ENCODE measurements at places on chromosomes 11 and 22.
A peak's percentile ranks its signal among the peaks of the same experiment; 100 is the strongest.

DNA sequence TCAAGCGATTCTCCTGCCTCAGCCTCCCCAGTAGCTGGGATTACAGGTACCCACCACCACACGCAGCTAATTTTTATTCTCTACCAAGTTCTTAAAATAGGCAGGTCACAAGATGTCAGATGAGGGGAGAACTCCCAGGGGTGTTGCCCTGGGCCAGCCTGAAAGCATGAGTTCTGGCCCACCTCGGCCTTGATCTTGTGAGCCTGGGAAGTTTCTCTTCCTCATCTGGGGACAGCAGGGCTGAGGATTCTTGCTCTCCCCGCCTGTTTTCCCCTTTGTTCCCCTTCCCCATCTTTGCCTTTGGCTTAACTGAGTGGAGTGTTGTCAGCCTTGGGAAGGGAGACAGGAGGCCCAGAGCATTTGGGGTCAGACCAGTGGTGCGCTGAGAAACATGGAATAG lies 3.5 kb downstream of the PDXP start:
- DNase-seq = no peak

- DNase-seq = no peak
These were observed 44.7 kb downstream of the TMEM123 start for GRCh38 chr11:102407901-102408300.

DNA sequence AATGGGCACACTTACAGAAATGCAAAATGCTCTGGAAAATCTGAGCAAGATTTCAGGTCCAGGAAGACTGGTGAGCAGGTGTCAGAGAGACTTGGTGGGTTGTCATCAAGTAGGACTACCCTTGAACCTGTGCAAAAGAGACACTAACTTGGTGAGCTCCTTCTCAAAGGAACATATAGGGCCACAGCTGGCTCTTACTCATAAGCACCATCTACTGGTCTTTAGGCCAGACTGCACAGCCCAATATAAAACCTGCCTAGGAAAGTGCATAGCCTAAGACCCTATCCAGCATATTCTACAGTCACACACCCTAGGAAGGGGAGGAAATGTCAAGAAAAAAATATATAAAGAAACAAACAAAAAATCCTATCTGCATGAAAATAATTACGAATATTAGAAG lies 18.2 kb upstream of the OR10W1 start:
- peak; percentile 39 for DNase-seq

GRCh38 chr22:18110954-18111758 lies 547 bp downstream of the TUBA8 start:
- no peak for DNase-seq

GRCh38 chr11:59053387-59053786 lies 32.7 kb upstream of the GLYATL1B start:
- peak; percentile 61 for DNase-seq

DNA sequence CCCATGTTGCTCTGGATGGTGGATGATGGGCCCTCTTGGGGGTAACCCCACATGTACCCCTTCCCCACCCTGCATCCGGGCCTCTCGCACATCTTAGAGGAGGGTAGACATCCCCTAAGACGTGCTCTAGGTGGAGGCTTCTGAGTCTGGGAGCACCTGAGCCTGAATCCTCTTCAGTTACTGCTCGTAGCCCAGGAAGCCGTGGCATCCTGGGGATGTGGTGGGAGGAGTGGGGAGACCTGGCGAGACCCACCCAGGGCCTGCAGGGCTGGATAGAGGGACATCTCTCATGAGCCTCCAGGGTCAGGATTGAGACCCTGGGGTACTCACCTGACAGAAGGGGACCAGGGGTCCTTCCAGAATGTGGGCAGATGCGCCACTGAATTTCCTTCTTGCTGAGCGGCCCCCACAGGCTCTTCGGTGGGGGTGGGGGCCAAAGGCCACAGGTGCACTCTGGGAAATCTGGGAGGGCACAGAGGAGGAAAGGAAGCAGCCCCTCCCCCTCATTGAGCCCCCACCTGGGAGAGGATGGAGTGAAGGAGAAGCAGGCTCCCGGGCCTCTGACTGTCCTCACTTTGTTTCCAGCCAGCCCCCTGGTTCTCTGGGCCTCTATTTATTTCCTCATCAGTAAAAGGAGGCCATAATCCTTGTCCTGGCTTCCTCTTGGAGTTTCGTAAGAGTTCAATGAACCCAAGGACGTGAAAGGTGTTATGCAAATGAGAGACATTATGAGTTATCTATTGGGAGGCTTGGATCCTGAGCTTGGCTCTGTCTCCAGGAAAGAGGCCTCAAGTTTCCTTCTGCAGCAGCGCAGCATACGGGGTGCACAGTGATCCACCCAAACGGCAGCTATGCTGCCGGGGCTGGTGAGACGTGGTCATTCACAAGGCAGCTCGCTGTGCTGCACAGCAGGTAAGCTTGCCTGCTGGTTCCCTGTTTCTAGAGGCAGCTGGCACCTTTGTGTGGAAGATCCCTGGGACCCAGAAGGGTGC lies 31.2 kb downstream of the KCNJ4 start:
- DNase-seq = no peak

DNA sequence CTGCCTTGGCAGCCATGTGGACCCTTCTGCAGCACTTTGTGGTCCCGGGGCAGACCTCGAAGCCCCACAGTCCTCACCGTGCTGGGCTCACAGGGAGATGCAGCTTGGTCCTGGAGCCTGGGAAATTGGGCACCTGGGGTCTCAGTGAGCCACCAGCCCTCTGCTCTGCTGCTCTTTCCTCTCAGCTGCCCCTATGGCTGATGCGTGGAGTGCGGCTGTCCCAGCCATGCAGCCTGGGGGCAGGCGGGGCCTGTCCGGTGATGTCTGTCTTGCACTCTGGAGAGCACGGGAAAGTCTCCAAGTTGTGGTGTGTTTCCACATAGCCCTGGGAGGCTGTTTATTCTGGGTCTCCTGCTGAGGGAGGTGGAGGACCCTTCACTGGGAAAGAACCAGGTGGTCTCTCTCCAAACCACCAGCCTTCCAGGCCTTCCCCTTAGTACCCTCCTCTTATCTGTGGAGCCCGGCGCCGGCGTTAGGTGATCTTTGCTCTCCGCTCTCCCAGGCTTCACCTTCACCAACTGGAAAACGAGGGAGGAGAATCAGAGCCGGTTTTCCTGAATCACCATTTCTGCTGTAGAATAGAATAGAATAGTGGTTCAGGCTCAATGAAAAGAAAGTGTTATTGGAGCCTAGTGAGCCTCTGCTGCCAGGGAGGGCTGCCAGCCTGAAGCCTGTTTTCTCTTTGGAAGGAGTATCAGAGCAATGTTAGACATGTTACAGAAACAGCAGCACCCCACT lies 41.2 kb upstream of the GRAMD4 start:
- no peak for DNase-seq

GRCh38 chr11:116162086-116162885 lies 610.5 kb downstream of the BUD13 start:
- DNase-seq = no peak

DNA sequence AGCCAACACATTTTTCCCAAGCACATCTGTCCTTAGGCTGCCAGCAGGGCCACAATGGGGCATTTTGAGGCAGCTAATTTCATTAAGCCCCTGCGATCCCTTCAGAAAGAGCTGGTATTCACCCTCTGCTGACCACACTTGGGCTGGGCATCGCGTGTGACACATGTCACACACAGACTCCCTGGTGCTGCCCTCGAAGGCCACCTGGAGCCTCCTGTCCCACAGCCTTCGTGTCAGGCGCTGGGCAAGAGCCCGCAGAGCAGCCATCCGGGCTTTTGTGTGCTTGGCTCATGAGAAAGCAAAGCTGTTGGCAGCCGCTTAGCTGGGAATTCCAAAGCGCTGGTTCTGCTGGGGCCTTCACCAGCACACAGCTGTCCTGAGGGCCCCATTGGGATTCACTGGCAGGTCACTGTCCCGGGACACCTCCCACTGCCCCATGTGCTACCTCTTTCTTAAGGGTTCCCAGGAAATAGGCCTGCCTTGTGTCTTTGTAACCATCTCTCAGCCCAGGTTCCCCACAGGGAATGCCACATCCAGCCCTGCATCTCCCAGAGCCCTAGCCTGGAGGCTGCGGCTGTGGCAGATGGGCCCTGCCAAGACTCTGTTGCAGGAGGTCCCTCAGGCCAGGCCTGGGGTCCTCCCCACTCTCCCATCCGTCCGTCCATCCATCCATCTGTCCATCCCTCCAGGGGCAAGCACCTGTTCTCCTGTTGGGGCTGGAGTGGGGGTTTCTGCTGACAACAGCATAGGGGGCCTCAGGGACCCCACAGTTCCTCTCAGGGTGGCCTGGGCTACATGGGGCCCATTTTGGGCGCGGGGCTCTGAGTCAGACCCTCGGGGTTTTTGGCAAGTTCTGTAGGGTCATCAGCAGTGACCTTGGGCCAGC lies 4.9 kb downstream of the CLDN5 start:
- DNase-seq = no peak

DNA sequence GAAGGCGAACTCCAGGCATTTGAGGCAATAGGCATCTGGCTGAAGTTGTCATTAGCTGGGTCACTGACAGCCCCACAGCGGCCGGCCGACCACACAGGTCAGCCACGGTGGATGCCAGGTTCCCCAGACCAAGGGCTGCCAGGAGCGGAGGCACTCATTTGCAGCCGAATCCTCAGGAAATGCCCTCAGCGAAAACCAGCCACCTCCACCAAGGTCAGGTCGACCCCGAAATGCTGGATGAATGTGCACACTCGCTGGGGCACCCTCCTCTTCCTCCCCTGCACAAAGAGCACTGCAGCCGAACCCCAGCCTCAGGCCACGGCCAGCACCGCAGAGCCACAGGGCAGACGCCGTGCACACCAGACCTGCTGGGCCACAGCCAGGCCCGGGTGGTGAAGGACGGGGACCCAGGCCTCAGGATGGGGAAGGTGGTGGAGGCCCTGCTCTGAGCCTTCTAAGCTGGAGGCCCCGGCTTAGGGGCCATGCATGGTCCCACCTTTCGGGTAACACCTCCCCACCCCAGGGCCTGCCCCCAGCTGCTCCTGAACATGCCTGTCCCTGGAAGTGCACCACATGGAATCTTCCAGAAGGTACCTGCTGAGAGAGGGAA lies 206.0 kb downstream of the BRD1 start:
- DNase-seq = no peak

DNA sequence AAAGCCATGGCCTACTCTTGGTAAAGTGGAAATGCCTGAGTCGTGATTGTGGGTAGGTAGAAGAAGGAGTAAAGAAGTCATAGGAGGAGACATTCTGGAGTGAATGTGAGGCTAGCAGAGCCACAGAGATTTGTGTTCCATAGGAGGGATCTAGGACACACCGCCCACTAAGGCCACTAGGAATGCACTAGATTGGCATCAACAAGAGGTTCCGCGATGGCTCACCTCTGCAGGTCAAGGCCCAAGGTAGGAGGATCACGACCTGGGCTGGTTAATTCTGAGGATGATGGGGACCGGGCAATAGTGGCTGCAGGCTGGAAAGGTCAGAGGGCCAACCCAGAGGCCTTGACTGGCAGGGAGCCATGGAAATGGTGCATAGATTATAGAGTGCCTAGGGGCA lies 48.8 kb upstream of the OPCML start:
- no peak for DNase-seq

- no peak for DNase-seq
These were observed 415.9 kb downstream of the TMEM135 start for GRCh38 chr11:87453531-87454089.

DNA sequence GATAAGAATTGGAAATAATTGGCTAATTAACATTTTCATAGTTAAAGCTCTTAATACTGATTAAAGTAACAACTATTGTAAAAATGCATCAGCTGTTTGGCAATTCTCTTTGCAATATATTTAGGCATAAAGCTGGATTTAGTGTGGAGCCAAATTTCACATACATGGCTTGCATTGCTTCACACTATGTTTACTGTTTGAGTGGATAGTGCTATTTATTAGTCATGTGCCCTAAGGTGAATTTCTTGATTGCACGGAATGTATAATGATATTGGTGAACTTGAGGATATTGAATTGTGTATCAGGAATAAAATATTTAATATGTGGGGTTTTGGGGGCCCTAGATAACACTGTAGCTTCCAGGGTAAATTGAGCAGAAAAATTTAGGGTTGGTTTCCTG lies 100.9 kb downstream of the AASDHPPT start:
- no peak for DNase-seq

- DNase-seq = no peak
These were observed 1269.3 kb upstream of the CNTN5 start for GRCh38 chr11:97751405-97751804.

DNA sequence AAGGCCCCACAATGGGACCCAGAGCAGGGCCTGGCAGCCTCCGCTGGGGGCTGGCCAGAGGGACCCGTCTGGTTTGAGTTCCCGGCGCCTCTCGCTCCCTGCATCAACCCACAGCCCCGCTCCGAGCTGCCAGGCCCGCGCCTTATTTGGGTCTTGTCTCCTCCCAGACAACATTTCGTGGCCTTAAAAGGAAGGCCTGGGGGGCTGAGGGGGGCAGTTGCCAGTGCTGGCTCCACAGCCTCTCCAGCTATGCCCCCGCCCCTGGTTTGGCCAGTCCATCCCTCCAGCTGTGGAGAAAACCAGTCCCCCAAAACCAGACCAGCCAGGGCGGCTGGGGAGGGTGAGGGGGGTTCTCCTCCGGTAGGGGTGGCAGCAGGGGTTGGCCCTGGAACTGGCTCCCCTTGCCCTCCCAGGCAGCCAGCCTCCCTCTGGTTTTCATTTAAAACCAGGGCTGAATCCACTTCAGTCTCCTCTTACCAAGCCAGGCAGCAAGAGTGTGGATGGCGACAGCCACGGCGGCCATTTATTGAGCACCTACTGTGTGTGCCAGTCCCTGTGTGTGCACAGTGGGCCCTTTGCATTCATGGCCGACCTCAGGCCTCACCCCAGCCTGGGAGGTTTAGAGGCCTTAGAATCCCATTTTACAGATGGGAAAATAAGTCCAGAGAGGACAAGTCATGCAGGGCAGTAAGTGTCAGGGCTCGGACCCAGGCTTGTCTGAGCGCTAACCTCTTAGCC lies 18.6 kb downstream of the EMID1 start:
- DNase-seq = no peak

GRCh38 chr22:39237318-39238100 lies 7.3 kb downstream of the PDGFB start:
- DNase-seq = no peak

- DNase-seq = no peak
These were observed 789 bp upstream of the KDM2A start for GRCh38 chr11:67118181-67118766.

- DNase-seq = no peak
These were observed 42.2 kb downstream of the USP28 start for GRCh38 chr11:113833151-113833550.

DNA sequence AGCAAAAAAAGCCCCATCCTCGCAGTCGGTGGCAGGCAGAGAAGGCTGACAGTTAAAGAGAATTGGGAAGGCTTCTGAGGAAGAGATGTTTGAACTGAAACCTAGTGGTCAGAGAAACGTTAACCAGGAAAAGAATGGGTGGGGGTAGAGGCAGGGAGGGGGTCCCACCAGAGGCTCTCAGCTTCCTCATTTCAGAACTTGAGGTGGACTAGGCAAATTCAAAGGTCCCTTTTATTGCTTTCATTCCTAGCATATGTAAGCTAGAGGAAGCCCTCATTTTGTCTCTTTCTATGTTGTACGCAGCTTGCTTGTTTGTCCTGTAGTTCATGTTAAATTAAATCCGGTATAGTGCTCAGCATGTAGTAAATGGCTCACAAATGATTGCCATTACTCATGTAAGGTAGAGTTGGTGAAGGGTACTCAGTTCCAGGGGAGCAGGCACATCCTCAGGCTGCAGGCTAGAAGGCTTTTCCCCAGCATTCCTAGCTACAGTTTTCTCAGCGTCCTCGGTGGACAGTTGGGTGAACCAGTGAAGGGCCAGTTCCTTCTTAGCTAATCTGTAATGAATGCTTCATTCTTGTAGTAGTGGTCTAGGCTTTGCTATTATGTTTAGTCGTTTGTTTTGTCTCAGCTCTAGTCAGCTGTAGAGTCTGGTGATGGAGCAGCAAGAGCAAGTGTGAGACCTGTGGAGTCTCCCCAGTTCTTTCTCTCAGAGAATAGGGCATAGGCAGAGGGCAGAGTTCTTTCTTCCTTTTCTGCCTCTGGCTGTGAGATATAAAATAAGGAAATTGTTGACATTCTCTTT lies 58.6 kb downstream of the UVRAG start:
- DNase-seq = no peak
